Type B pancreatic cell (in vitro differentiated cells): ENCODE measurements at places on chromosomes 3 and 15. TPM values are rescaled to one million over a fixed set of nuclear protein-coding genes. Genes with fewer than 3 reads are reported as not detected.

SYNPR gene
- total RNA-seq, result 0.55 and 2.3 TPM in 2 replicates

MOBP gene
- total RNA-seq, result not detected in 2 replicates

MCF2L2 gene
- total RNA-seq, result 1.2 and 2.7 TPM in 2 replicates

ST6GAL1 gene
- total RNA-seq, result 22.3 and 51.8 TPM in 2 replicates

ANKRD34C gene
- not detected in 2 replicates for total RNA-seq

CTXND1 gene
- 1.1 and 2.7 TPM in 2 replicates for total RNA-seq

MUSTN1 gene
- total RNA-seq, result 1.8 TPM in 1 of 2 replicates, not detected in the other

GRCh38 chr3:146033950-146034349 is 127.0 kb downstream of the PLOD2 start:
- no peak overlapping the region for H3K27ac ChIP-seq
- H3K27me3 ChIP-seq, result no peaks in the 10 kb centered on the region
- H3K4me1 ChIP-seq, result no peaks in the 10 kb centered on the region
- H3K4me3 ChIP-seq, result no peak overlapping the region

DNA sequence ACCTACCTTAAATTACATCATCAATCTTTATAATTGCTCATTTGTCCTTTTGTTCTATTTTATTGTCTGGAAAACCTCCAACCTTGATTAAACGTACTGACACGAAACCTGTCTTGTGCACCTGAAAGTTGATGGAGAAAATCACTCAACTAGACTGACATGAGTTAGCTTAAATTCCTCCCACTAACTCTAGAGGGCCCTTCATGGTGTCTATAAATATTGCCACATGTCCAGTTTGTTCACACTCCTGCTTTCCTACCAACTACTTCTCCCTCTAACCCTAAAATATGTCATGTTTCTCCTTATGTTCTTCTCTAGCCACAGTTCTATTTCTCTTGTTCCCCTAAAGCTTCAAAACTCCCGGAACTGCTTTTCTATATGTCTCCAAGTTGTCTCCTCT is 59.8 kb upstream of the SGO1 start:
- no peaks in the 10 kb centered on the region for H3K27me3 ChIP-seq
- H3K4me1 ChIP-seq, result no peaks in the 10 kb centered on the region
- H3K4me3 ChIP-seq, result no peak overlapping the region
- no peak for DNase-seq
- no peak overlapping the region for H3K27ac ChIP-seq
- no peaks in the 10 kb centered on the region for H3K36me3 ChIP-seq

DNA sequence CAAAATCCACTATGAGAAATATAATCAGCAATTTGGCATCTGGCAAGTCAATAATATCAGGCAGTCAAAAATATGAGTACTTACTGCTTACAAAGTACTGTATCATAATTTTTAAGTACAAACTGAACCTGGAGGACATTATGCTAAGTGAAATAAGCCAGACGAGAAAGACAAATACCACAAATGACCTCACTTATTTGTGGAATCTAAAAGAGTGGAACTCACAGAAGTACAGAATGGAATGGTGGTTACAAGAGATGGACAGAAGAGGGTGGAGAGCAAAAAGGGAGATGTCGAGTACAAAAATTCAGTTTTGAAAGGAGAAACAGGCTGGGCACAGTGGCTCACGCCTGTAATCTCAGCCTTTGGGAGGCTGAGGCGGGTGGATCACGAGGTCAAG is 12.4 kb downstream of the PCYT1A start:
- peaks cover 10% of the 10 kb centered on the region for H3K4me1 ChIP-seq
- no peaks in the 10 kb centered on the region for H3K27me3 ChIP-seq
- H3K4me3 ChIP-seq, result no peak overlapping the region
- DNase-seq, result no peak
- peaks cover 19% of the 10 kb centered on the region for H3K36me3 ChIP-seq

GRCh38 chr3:129005526-129006303 is 4.6 kb downstream of the EFCC1 start:
- DNase-seq, result no peak
- H3K27me3 ChIP-seq, result peaks cover 60% of the 10 kb centered on the region
- H3K36me3 ChIP-seq, result no peaks in the 10 kb centered on the region
- H3K4me3 ChIP-seq, result no peak overlapping the region
- peaks cover 8% of the 10 kb centered on the region for H3K4me1 ChIP-seq
- no peak overlapping the region for H3K27ac ChIP-seq

DNA sequence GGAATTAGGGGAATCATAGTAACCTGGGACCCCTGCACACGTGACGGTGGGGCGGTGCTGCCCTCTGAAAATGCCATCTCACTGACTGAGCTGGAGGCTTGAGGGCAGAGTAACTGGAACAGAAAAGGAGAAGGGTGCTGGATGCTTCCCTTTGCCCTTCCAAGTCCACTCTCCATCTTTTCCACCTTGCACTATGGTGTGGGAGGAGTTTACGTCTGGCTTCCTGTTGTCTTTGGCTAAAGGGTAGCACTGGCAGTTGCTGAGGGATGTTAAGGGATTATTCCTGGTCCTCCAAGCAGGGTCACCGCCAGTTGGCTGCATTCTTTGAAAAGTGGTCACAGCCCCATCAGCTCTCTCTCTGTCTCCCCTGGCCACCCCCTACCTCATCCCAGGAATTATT is 129.4 kb upstream of the SNTN start:
- no peak for DNase-seq
- no peaks in the 10 kb centered on the region for H3K36me3 ChIP-seq
- no peak overlapping the region for H3K4me3 ChIP-seq
- peaks cover 9% of the 10 kb centered on the region for H3K4me1 ChIP-seq
- H3K27ac ChIP-seq, result no peak overlapping the region

- H3K27me3 ChIP-seq, result peaks cover 68% of the 10 kb centered on the region
- H3K36me3 ChIP-seq, result no peaks in the 10 kb centered on the region
- H3K4me1 ChIP-seq, result peaks cover 10% of the 10 kb centered on the region
- no peak overlapping the region for H3K27ac ChIP-seq
- DNase-seq, result no peak
These were observed 112.5 kb downstream of the FOXB1 start for GRCh38 chr15:60116456-60117089.

DNA sequence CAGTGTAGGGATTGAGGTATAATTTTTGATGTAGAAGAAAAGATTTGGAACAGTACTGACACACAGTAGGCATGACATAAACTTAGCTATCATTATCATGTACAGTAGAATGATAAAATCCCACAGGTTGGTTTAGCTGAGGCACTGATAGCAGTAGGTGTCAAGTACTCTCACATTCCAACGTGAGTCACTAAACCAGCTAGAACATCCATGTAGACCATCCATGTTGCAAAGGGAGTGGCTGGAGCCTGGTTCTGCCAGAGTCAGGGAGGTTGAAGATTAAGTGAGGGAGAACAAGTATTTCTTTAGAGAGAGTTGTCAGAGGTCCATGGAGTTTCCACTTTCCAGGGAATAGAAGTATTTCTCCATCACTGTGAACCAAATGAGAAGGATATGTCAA is 157.2 kb upstream of the TMEM108 start:
- no peaks in the 10 kb centered on the region for H3K36me3 ChIP-seq
- no peak for DNase-seq
- H3K4me3 ChIP-seq, result no peak overlapping the region
- H3K27me3 ChIP-seq, result peaks cover 4% of the 10 kb centered on the region
- H3K27ac ChIP-seq, result no peak overlapping the region

GRCh38 chr3:11606865-11607440 is 36.8 kb downstream of the VGLL4 start:
- no peak for DNase-seq
- no peak overlapping the region for H3K4me3 ChIP-seq
- H3K36me3 ChIP-seq, result peaks cover 26% of the 10 kb centered on the region

- H3K27me3 ChIP-seq, result no peaks in the 10 kb centered on the region
- no peak overlapping the region for H3K4me3 ChIP-seq
- no peaks in the 10 kb centered on the region for H3K36me3 ChIP-seq
- no peak overlapping the region for H3K27ac ChIP-seq
- DNase-seq, result no peak
These were observed 403.2 kb downstream of the ZIC1 start for GRCh38 chr3:147812186-147812911.

GRCh38 chr15:82810890-82811426 is 1.5 kb downstream of the WHAMM start:
- H3K36me3 ChIP-seq, result peaks cover 16% of the 10 kb centered on the region
- H3K4me3 ChIP-seq, result peak overlapping the region; percentile 95
- H3K27me3 ChIP-seq, result no peaks in the 10 kb centered on the region
- DNase-seq, result no peak

GRCh38 chr3:143973259-143974021 is 1.8 kb downstream of the DIPK2A start:
- H3K27ac ChIP-seq, result peak overlapping the region; percentile 86
- DNase-seq, result no peak
- peaks cover 3% of the 10 kb centered on the region for H3K27me3 ChIP-seq
- H3K4me1 ChIP-seq, result peaks cover 12% of the 10 kb centered on the region
- H3K36me3 ChIP-seq, result no peaks in the 10 kb centered on the region

DNA sequence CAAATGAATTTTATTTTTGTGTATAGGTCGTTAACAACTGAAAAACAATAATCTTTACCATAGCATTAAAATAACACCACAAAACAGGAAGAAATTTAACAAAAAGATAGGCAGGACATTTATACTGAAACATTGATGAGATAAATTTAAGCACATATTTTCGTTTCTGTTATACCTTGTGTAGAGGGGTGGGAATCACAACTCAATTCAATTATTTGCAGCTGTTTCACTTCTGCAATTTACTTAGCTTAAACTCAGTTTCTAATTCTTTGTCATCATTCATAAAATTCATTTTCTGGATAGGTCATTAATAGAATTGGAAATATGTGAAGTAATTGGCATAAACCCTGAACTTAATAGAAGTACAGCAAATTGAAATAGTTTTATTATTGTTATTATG is 42.3 kb downstream of the TP63 start:
- H3K4me3 ChIP-seq, result no peak overlapping the region
- H3K4me1 ChIP-seq, result no peaks in the 10 kb centered on the region
- no peak overlapping the region for H3K27ac ChIP-seq
- no peaks in the 10 kb centered on the region for H3K36me3 ChIP-seq
- DNase-seq, result no peak

DNA sequence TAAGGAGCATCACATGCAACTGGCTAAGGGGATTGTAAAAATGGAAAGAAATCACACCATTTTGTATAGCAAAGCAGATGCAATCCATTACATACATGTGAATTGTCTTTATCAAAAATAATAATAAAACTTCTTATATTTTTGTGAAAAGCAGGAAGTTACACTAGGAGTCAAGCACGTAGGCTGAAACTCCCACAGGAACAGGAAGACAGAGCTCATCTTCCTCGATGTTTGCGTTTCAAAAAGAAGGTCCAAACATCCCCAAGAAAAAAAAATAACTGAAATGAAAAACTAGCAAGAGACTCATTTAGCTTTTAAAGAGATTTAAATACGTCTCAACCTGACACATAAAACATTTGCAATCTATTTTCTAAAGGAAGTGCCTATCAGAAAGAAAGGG is 106.6 kb downstream of the TGFBR2 start:
- no peaks in the 10 kb centered on the region for H3K4me1 ChIP-seq
- no peaks in the 10 kb centered on the region for H3K36me3 ChIP-seq
- no peak for DNase-seq
- no peak overlapping the region for H3K4me3 ChIP-seq
- no peak overlapping the region for H3K27ac ChIP-seq

GRCh38 chr3:99962703-99963102 is 145.0 kb downstream of the CMSS1 start:
- H3K27ac ChIP-seq, result no peak overlapping the region
- H3K4me1 ChIP-seq, result peaks cover 10% of the 10 kb centered on the region
- H3K4me3 ChIP-seq, result no peak overlapping the region
- peaks cover 3% of the 10 kb centered on the region for H3K36me3 ChIP-seq
- no peaks in the 10 kb centered on the region for H3K27me3 ChIP-seq

GRCh38 chr3:161946443-161946960 is 449.9 kb downstream of the OTOL1 start:
- DNase-seq, result no peak
- no peaks in the 10 kb centered on the region for H3K27me3 ChIP-seq
- no peak overlapping the region for H3K4me3 ChIP-seq
- H3K27ac ChIP-seq, result no peak overlapping the region
- no peaks in the 10 kb centered on the region for H3K36me3 ChIP-seq
- H3K4me1 ChIP-seq, result no peaks in the 10 kb centered on the region

- no peaks in the 10 kb centered on the region for H3K27me3 ChIP-seq
- no peaks in the 10 kb centered on the region for H3K36me3 ChIP-seq
- H3K4me3 ChIP-seq, result no peak overlapping the region
These were observed 140.2 kb upstream of the PLXND1 start for GRCh38 chr3:129746629-129747028.

GRCh38 chr3:59978979-59979378 is 929.2 kb upstream of the CFAP20DC start:
- no peaks in the 10 kb centered on the region for H3K4me1 ChIP-seq
- no peak for DNase-seq
- no peaks in the 10 kb centered on the region for H3K36me3 ChIP-seq
- H3K4me3 ChIP-seq, result no peak overlapping the region

- no peaks in the 10 kb centered on the region for H3K36me3 ChIP-seq
- DNase-seq, result no peak
- H3K27ac ChIP-seq, result no peak overlapping the region
- no peaks in the 10 kb centered on the region for H3K27me3 ChIP-seq
These were observed 77.4 kb downstream of the STAC start for GRCh38 chr3:36457667-36458066.

- no peaks in the 10 kb centered on the region for H3K36me3 ChIP-seq
- peaks cover 43% of the 10 kb centered on the region for H3K27me3 ChIP-seq
- no peak overlapping the region for H3K27ac ChIP-seq
These were observed 403.0 kb upstream of the ONECUT1 start for GRCh38 chr15:53193149-53193548.

DNA sequence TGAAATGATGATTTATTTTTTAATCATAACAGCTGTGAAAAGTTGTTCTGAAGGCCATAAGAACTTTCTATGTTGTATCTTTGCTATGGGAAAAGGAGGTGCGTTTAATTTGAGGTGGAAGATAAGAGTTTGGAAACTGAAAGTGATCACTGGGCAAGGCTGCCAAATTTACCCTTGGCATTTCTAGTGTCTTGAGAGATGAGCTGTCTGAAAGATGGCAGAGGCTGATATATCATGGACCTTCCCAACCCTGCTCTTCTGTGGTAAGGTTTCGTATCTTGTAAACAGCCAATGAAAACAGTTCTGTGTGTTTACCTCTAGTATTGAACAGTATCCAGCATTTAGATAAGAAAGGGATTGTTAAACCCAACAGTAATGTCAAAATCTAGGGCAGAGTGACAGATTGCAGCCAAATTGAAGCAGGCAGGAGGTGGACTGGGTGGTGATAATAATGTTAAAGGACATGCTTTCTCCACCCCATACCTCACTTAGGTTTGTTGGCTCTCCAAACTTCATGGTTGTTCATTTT is 15.8 kb upstream of the NFKBIZ start:
- peaks cover 13% of the 10 kb centered on the region for H3K36me3 ChIP-seq
- no peak for DNase-seq
- H3K4me1 ChIP-seq, result peaks cover 23% of the 10 kb centered on the region
- H3K27ac ChIP-seq, result no peak overlapping the region
